Activated naive CD8-positive, alpha-beta T cell treated with anti-CD3 and anti-CD28 coated beads for 36 hours (primary cell): ENCODE measurements at places on chromosomes 5 and 9. TPM values are rescaled to one million over a fixed set of nuclear protein-coding genes. Genes with fewer than 3 reads are reported as not detected.

DNA sequence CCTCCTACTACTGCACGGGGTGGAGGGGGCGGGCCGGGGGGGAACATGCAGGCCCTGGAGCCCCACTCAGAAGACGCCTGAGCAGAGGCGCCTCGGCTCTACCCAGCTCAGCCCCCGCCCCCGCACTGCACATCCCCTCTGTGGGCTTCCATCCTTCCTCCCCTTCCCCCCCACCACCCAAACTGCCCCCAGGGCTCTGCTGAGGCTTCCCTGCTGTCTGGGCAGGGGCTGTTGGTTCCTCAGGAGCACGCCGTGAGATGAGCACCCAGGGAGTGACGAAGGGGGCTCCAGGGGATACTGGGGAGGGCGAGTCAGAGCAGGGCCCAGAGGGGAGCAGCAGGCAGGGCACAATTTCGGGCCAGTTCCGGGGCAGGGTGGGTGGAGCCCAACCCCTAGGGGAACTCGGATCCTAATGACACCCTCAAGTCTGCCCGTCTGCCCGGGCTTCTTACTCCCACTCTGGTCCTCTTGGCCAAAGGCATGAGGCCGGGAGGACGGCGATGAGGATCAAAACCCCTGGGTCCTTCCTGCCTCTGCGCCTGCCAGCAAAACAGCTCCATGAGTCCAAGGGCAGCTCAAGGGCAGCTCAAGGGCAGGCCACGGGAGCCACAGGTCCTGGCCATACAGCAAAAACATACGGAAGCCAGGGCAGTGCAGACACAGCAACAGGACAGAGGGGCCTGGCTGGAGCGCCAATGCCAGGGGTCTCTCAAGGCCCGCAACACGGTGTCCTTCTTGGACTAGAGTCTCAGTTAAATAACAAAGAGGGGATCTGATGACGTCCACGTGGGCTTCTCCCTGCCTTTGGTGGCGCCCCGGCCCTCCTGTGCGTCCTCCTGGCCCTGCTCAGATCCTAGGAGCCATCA is 200.9 kb downstream of the AUH start:
- DNase-seq: no peak

DNA sequence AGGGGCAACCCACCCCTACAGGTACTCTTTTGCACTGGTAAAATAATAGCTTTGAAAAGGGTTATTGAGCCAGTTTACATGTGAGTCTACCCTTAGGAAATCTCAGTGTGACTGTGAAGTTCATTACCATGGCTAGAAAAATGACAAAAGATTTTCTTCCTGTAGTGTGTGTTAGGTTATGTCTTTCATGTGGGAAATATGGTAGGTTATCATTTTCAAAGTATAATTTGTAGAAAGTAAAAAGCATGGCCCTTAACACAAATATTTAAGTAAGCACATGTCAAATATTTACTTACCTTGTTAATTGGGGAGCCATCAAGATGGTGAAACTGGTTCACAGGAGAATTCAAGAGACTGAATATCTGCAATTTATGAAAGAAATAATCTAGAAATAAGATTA is 37.3 kb upstream of the PLPP1 start:
- no peak for DNase-seq

DNA sequence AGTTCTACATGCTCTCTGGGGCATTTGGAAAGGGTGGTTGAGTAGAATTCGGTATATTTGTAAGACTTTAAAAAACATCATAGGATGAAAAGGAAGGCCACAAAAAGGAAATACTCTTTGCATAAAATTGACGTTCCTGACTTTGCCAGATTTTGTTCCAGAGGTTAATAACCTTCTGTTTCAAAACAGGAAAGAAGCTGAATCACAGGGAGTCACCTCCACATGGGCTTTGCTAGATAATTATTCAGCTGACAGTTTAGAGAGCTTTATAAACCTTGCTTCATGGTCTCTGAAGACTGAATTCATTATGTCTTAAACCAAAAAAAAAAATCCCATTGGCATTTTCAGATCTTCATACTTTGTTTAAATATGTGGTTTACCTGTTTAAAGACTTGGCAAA is 203.7 kb downstream of the SEMA6A start:
- no peak for DNase-seq

DNA sequence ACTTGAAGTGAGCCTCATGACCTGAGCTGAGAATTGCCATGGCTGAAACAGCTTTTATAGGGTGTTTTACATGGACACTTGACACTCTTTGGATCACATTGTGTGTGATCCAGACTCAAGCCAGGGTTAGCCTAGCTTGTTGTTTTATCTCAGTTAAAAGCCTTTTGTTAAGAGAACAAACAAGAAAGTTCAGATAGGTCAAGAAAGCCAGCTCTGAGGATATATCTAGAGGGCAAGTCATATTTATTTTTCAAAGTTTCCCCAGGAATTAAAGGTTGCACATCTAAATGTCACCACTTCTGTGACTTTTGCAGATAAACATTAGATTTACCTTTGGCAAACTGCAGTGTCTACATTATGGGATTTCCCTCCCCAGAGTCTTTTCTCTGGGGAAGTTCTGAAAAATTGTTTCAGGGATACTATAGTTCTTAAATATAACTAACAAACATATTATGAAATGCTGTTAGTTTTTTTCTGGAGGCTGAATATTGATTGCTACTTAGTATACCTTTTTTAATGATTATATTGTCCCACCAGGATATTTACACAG is 134.5 kb downstream of the C9orf152 start:
- no peak for DNase-seq

GRCh38 chr5:14591548-14591947 is 10.0 kb downstream of the OTULINL start:
- no peak for DNase-seq

- DNase-seq: no peak
Measured at GRCh38 chr5:33507426-33507825, 66.7 kb downstream of the TARS1 start.

- no peak for DNase-seq
Measured at GRCh38 chr9:120390637-120391190, 189.3 kb downstream of the CDK5RAP2 start.

FBXL17 gene
- total RNA-seq: 4.5 TPM

FRMD3 gene
- 0.80 TPM for total RNA-seq

DPM2 gene
- total RNA-seq: 57.6 TPM

ZDHHC12 gene
- total RNA-seq: 52.6 TPM

IL5 gene
- total RNA-seq: not detected
